ENCODE measurements at places on chromosomes 7 and 10.

DNA sequence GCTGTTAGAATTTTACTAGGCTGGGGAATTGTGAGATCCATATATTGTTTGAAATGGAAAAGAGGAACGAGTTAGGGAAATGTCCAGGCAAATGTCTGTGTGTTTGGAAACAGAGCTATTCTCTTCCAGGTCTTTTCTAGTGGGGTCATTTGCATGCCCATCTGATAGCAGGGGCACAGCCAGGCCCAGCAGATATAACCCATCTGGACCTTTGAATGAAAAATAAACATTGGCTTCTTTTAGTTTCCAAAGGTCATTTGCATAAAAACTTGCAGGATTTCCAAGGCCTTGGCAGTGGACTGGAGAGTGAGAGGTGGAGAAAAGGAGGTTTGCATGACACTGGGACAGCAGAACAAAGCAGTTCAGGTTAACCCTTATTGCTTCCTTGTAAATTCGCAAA lies 188.0 kb upstream of the GPR26 start:
- DNase-seq, result no peak

- peak; percentile 20 for DNase-seq
Observed at GRCh38 chr10:131195558-131196159, 115.9 kb downstream of the TCERG1L start.

- DNase-seq, result no peak
Observed at GRCh38 chr10:31864834-31865518, 63.7 kb downstream of the ARHGAP12 start.

GRCh38 chr10:125156739-125157480 lies 3.5 kb downstream of the CTBP2 start:
- no peak for DNase-seq

GRCh38 chr10:91105269-91105668 lies 115.2 kb upstream of the PCGF5 start:
- DNase-seq, result no peak

DNA sequence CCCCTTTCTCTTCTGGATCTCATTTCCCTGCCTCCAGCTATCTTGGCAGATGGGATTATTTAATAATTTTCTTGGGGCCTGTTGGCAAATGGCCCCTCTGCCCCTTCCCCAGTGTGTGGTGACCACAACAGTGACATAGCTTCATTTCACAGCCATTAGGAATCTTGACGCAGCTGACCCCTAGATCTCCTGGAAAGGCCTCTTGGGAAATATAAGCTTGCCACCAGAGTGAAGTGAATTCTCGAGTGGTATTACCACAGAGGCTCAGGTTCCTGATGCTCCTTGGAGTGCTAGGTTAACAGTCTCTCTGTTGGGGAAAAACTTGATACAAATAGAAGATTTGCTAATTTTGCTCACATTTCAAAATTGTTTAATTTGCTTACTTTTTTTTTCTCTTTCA lies 57.8 kb downstream of the AUTS2 start:
- DNase-seq, result no peak

DNA sequence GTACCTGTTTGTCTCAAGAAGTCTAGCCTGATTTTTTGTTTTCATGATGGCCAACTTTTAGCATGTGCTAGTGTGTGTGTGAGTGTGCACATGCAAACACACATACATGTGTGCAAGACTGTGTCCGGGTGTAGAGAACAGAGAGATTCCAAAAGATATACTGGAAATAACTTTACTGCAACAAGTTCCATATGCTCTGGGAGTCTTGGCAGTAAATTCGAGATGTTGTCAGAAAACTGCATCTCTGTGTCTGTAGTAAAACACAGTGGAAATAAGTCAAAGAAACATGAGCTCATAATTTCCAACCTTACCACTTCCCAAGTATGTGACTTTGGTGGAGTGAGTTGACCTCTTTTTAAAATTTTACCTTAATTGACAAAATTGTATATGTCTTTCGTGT lies 950.8 kb upstream of the C7orf33 start:
- no peak for DNase-seq

DNA sequence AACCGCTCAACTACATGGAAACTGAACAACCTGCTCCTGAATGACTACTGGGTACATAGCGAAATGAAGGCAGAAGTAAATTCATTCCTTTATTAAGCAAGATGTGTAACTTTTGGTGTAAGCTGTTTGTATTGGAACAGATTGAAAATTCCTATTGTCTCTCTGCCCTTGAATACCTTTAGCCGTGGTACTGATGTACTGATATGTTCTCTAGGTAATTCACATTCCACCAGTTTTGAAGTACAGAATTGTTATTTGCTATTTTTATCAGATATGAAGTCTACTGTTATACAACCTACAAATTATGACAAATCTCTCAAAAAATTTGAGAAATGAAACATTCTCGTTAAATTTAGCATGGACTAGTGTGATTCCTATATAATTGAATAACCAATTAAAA lies 17.7 kb downstream of the ZMYND11 start:
- no peak for DNase-seq

- peak; percentile 71 for DNase-seq
Observed at GRCh38 chr10:71134732-71135211, 77.6 kb upstream of the UNC5B start.

DNA sequence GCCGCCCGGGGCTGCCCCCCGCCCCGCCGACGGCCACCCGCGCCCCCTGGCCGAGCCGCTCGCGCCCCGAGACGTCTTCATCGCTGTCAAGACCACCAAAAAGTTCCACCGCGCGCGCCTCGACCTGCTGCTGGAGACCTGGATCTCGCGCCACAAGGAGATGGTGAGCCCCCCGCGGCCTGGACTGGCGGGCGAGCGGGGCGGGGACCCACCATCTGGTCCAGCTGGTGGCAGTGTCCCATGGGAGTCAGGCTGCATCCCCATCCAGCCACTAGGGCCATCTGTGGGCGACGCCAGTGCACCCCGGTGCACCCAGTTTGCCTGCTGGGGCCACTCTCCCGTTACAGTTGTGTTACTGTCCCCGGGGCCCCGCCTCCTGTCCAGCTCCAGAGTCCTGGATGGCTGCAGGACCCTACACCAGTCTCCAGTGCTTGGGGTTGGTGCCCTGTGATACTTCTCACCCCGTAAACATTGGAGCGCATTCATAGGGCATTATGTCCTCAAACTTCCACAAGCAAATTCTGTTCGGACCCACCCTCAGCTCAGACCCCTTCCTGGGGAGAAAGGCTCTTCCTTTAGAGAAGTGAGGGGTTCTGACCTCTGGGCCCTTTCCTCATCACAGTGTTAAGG lies 672 bp downstream of the LFNG start:
- DNase-seq, result peak; percentile 77

DNA sequence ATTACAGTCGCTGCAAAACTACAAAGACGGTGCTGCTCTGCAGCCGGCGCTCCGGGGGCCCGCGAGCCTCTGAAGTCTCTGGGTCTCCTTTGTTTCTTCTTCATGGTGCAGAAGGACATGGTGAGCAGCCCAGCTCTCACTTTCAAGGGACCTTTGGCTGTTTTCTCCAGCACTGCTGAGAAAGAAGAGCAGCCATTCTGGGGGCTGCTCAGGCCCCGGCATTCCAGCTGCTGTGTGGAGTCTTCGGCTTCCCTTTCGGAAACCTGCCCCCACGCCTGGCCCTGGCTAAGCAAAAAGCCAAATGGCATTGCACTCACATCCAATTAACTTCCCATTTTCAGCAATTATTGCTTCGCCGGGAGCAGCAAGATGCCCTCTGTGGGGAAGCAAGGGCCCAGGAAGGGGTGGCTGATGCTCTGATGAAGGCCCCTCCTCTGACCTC lies 555.7 kb downstream of the PTPRN2 start:
- peak; percentile 17 for DNase-seq

DNA sequence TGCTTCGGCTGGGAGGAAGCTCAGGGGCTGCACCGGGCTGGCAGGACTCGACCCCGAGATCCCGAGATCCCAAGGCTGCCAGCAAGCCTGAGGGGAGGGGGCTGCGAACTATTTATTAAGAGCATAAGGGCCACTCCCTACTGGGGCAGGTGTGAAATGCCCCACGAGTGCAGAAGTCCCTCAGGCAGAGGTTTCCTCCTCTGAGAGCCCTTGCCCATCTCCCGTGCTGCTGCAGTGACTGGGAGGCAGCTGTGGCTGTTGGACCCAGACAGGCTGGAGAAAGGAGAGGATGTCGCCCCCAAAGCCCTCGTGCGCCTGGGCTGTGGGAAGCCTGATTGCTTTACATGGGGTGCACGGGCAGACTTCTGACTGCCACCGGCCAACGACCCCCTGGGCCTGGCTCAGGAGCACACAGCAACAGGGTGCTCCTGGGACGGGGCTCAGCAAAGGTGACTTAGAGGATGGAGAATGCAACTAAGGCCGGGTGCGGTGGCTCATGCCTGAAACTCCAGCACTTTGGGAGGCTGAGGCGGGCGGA lies 39.8 kb downstream of the RGS10 start:
- DNase-seq, result peak; percentile 52

DNA sequence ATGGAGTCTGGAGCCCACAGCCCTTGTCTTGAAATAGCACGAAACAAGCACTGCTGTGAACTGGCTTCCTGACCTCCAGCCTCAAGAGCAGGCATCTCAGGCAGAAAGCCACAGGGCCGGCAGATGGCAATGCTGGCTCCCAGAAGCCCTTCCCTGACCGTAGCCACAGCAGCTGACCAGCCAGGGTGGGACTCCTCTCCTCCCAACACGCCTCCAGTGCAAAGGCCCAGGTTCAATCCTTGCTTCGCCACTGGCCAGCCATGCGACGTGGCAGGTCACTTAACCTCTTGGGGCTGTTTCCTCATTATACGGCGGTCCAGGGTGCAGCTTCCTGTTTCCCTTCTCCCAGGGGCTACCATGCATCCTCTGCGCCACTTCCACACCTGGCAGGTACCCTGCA lies 12.8 kb downstream of the PRKAG2 start:
- DNase-seq, result no peak

GRCh38 chr10:15188603-15189002 lies 20.1 kb upstream of the NMT2 start:
- no peak for DNase-seq

DNA sequence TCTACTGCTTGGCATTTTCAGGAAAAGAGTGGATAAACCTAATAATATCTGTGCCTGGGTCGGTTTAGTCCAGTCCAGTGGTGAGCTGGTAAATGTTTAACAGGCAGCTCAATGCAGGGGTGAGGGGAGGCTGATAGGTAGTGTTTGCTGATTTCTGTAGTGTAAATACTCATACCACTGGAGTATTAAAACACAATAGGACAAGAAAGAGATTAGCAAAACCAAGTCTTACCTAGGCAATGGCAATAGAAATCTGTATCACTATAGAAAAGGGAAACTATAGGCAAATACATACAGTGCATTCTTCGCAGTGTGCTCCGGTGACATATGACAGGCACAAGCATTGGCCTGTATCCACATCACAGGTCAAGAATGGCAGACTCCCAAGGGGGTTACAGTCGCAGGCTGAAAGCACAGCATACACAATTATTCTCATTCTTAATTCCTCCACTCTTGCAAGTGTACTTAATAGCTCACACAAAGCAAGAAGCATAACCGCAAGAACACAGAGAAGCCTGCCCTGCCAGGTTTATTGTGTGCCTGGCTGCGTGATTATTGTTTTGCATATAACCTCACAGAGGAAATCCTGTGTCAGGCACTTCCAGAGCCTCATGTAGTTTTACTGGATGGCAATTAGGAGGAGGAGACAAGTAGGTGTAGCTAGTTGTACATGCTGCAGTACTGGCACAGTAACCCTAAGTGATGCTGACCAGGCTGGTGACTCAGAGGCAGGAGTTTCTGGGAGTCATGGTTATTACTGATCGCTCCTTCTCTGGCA lies 35.0 kb downstream of the LAMB4 start:
- DNase-seq, result no peak

GRCh38 chr10:90834326-90834725 lies 23.5 kb downstream of the HTR7 start:
- no peak for DNase-seq

DNA sequence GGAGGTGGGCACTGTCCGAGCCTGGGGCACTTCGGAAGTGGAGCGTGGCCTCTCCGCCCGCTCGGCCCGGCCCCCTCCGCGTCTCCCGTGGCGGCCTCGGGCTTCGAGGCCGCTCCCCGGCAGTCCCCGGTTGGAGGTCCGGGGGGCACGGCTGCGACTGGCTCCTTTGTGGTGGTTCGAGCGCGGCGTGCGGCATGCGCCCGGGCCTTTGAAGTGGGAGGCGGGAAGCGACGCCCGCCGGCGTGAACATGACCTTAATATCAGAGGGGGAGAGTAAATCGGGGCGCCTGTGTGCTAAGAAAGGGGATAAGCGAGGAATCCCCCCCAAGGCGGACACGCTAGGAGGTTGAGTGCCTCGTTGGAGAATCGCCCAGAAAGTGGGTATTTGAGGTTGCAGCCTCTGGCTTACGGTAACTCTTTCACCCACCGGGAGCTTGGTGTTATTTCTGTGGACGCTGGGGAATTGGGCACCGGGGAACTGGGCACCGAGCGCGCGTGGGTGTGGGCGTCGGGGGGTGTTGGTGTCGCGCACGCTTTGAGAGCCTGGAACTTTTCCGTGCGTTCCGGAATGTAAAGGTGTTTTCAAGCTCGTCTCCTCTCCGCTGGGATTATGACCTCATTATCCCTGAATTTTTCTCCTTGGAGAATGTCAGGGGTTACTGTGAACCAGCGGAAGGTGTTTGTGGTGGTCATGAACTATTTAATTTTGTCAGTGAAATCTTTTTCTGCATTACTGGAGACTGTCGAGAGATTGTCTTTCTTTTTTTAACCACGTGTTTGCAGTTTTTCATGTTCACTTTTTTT lies 660 bp downstream of the SUV39H2 start:
- DNase-seq, result peak; percentile 65

DNA sequence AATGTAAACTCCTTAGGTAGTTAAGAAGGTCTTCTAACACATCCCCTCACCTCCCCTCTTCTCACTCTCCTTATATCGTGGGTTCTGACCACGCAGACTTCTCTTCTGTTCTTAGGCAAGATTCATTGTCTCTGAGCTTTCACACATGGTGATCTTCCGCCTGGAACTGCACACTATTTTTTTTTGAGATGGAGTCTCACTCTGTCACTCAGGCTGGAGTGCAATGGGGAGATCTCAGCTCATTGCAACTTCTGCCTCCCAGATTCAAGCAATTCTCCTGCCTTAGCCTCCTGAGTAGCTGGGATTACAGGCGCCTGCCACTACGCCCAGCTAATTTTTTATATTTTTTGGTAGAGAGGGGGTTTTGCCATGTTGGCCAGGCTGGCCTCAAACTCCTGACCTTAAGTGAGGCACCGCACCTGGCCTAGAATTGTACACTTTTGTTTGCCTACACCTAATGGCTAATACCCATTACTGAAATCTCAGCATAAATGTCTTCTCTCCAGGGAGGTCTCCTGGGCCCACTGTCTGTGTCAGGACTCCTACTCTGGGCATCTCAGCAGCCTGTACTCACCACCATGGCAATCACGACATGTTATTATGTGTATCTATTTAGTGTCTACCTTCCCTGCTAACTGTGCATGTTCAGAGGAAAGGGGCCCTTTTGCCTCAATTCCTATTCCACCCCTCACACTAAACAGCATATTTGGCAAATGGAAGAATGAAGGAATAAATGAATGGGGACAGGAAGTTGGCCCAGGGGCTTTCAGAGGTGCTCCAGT lies 646.3 kb upstream of the DPP6 start:
- DNase-seq, result no peak

DNA sequence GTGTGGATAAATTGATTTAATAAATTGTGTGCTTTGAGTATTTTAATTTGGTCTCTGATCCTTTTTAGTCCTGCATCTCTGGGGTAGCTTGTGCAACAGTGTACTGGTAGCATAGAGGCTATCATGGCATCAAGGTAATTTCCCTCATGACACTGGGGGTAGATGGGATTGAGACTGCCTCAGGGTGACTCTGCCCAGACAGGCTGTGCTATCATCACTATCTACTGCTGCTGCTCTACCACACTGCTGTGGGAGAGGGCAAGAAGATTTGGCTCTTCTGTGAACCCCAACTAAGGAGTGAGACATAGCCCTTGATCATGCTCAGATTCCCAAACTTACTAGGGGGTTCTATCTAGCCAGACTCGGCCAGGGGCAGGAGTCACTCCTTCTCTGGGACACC lies 43.6 kb upstream of the JAZF1 start:
- DNase-seq, result no peak

- no peak for DNase-seq
Observed at GRCh38 chr7:116307253-116307652, 96.9 kb downstream of the TES start.
